ENCODE measurements at places on chromosomes 7 and 10.

DNA sequence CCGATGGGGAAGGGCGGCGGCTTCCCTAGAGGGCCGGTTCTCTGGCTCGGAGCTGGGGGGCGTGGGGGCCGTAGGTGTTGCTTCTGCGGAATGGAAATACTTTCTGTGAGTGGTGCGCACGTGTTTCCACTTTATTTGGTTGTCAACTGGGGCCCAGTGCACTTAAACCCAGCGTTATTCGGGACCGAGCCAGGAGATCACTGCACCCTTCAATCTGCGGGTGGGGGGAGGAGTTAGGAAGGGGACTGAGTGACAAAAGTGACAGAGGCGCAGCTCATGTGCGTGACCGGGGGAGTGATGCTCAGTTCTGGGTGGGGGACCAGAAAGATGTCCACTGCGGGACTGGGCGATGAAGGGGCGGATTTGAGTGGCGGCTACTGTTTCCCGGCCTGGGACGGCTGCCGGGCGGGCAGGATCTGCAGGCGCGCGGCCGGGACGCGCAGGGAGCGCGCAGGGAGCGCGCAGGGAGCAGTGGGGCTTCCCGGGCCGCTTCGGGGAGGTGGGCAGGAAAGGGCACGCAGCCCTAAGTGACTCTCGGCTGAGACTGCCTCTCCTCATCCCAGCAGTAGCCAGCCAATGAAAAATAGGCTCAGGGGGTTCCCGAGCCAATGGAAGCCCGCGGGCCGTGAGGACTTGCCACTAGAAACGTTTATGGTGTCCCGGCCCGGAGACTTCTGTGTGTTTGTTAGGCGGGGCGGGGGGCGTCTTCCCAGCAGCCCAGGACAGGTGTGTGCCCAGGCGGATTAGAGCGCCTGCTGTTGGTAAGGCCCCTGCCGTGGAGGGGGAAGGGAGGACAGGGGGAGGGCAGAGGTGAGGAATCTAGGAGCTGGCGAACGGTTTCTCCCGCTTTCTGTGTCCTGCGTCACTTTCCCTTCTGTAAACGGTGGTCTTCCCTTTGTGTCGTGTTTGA lies 54.3 kb upstream of the KDM7A start:
- DNase-seq = no peak

DNA sequence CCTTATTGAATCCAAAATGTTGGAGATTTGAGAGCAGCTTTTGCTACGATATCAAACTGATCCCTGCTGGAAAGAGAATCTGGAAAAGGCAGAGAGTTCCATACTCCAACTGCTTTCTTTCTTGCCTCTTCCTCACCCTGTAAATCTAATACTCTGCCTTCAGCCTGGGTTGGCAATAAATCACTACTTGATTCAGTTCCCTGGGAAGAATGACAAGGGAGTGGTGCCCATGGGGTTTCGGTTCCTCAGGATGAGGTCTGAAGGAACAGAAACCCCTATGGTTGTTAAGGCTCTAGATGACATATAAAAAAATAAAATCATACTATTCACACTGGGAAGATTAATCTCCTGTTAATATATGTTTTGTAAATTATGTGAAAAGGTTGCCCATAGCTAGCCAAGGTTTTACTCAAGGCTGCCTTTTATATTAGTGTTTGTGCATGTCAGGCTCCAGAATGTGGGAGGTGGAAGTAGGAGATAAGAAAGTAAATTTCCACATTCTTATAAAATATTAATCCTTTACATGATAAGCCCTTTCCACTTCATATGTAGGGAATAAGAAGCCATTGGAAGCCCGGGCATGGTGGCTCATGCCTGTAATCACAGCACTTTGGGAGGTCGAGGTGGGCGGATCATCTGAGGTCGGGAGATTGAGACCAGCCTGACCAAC lies 106.2 kb upstream of the CACNA2D1 start:
- DNase-seq = no peak

DNA sequence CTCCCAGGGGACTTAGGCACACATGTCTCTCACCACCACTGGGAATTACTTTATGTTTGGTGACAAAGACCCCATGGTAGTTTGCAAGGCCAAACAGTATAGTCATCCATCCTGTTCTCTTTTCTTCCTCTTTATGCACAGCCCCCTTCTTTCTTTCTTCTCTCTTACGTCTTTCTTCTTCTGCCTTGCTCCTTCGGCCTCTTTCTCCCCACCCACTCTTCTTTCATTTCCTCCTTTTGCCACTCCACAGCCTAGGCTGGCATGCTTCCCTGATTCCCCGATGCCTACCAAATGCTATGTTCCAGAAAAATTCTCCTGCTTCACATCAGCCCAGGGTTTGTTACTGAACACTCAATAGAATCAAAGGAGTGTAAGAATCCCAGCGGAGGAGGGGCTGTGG lies 62.4 kb upstream of the MKLN1 start:
- DNase-seq = no peak

- DNase-seq = no peak
Observed at GRCh38 chr10:69839696-69840345, 38.1 kb downstream of the COL13A1 start.

DNA sequence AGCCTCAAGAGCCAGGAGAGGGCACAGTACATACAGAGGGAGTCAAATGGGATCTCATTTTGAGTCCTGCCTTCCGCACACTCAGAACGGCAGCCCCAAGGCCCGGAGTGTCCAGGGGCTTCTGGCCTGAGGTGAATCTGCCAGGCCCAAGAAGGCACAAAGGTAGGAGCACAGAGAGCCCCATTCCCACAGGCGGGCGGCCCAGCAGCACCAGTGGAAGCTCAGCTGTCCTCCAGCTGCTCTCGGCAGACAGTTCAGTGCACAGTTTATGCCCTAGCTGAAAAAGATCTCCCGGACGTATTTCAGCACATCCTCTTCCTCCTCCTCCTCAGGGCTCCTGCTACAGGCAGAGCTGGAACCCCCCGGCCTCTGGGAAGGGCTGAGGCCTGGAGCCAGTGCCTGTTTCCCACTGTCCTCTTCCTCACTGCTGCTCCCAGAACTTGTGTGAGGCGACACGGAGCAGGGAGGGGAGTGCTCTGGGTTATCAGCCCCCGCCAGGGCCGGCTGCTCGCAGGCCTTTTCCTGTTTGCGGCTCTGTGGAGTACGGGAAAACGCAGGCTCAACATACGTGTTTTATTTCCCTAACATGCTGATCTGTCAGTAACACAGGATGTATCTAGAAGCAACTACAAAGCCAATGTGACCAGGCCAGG lies 4.0 kb downstream of the CYREN start:
- DNase-seq = no peak

GRCh38 chr10:90378524-90379076 lies 479.2 kb downstream of the HTR7 start:
- peak; percentile 33 for DNase-seq

DNA sequence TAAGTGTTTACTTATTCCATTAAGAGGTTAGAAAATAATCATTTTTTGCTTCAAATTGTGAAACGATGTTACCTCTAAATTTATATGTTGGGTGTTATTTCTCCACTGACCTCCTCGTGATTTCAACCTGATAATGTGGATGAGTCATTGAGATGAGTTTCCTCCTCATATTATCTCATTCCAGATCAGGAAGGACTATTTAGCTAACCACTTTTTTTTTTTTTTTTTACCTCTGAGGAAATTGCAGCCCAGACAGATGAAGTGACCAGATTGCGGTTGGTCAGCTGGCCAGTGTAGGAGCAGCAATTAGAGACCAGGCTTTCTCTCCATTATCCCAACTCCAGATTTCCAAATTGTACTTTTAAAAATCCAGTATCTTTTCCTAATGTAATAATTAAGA lies 248.7 kb downstream of the FZD1 start:
- no peak for DNase-seq

GRCh38 chr10:124677293-124677699 lies 66.9 kb downstream of the FAM53B start:
- DNase-seq = no peak

DNA sequence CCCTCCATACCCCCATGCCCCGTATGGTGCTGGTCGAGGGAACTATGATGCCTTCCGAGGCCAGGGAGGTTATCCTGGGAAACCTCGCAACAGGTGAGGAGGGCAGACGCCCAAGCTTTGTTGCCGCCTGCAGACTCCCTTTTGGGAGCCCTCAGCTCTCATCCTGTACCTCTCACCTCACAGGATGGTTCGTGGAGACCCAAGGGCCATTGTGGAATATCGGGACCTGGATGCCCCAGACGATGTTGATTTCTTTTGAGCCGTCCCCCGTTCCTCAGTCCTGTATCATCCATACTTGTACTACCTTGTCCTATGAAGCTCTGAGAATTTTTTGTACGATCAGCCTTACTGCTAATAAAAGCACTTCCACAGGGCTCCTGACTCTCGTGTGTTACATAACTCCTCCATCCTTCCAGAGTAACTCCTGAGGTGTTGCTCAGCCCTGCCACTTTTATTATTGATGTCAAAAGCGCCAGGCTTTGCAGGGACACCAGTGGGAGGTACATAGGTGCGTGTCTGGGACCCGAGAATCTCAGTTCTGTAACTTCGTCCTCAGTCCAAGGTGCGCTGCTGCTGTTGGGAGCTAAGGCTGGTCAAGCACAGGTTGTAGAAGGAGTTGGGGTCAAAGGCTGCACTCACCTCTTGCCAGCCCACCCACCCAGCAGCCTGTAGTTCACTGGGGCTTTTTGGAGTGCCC lies 1.1 kb downstream of the UFSP1 start:
- DNase-seq = no peak

- DNase-seq = no peak
Observed at GRCh38 chr10:50210876-50211275, 40.4 kb downstream of the ASAH2 start.

DNA sequence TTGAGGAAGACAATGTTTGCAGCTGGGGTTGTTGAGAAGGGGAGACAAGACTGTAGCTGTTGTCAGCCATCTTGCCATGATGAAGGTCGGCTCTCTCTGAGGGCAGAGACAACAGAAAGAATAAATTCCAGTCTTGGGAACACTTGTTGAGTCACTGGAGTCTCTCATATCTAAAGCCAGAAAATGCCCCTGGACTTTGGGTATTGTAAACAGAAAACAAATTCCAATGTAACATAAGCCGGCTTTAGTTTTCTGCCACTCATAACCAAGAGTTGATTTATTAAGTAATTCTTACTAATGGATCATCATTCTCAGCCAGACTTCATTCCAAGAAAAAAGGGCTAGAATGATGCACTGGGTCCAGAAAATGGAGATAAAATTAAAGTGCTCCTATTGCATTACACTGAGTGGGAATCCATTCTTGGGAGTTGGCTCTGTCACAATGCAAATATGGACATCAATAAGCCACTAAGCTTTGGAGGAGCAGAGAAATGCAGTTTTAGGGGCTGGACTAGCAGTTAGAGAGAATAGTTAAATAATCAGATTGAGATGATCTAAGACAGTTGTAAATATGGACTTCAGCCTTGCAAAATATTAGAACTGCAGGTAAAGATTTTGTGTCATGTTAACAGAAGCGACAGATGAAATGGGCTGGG lies 78.9 kb downstream of the ADAM12 start:
- no peak for DNase-seq

- no peak for DNase-seq
Observed at GRCh38 chr10:14758994-14759664, 15.6 kb downstream of the FAM107B start.

DNA sequence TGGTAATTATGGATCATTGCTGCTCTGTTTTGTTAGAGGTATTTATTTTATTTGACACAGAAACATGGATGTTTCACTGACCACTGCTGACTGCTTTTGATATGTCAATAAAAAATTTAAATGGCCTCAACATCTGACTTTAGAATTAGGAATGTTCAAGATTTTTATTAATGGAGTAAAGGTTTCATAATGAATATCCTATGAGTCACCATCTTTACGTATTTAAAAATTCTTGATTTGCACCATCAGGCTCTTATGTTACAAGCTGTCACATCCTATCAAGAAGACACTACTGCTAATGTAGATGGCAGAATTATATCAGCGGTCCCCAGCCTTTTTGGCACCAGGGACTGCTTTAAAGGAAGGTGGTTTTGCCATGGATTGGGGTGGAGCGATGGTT lies 578.7 kb upstream of the NRP1 start:
- DNase-seq = no peak

DNA sequence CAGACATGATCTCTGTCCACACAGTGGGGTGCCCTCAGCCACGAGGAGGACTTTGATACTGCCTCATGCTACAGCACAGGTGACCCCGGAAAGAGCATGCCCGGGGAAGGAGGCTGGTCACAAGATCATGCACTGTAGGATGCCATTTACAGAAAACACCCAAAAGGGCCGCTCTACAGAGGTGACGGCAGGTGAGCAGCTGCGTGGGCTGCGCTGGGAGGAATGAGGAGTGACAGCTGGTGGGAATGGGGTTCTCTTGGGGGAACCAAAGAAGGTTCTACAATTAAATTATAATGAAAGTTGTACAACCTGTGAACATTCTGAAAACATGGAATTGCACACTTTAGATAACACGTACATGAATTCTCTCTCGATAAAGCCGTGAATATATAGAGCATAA lies 12.0 kb downstream of the INTS1 start:
- no peak for DNase-seq

DNA sequence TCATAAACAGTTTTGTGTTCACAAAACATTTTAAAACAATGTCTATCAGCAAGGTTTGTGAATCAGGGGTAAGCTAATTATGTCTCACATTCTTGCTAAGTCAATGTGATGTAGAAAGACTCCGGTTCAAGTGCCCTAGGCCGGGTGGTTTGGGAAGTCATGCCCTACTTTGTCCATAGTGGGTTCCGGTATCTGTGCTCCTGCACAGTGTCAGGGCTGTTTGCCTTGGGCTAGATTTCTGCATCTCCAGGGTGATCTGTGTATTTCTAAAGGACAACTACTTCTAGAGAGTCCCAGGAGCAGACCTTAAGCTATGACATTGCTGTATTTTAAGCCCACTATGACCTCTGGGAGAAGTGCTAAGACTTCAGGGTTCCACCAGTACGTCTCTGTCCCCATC lies 504.1 kb downstream of the PLXNA4 start:
- no peak for DNase-seq

DNA sequence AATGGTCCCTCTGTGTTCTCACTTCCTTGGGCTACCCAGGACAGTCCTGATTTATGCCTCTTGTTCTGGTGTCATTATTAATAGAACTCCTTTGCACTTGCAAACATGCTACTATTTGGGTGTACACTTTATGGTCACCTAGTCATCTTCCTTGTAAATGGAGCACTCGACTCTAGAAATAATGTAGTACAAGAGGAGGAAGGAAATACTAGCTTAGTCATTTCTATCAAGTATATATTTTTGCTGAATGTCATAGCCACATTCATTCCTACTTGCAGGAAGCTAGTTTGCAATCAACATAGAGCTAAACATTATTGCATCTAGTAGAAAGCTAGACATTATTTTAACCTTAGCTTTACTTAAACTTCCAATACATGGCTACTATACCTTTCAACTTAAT lies 335.3 kb downstream of the MAGI2 start:
- DNase-seq = no peak
